Uterine smooth muscle cell (primary cell): ENCODE measurements at places on chromosomes 1 and 21. TPM values are rescaled to one million over a fixed set of nuclear protein-coding genes. Genes with fewer than 3 reads are reported as not detected.

The CELA3B gene
- not detected in 2 replicates for total RNA-seq

The LEMD1 gene
- 0.33 TPM in 1 of 2 replicates, not detected in the other for total RNA-seq

The RXFP4 gene
- 0.11 and 0.12 TPM in 2 replicates for total RNA-seq

The MROH9 gene
- total RNA-seq = under 0.01 TPM in 1 of 2 replicates, not detected in the other

The COL11A1 gene
- 121 and 214 TPM in 2 replicates for total RNA-seq

The AXDND1 gene
- 0.12 and 0.22 TPM in 2 replicates for total RNA-seq

The NEGR1 gene
- total RNA-seq = 15.8 and 22.5 TPM in 2 replicates

The NR1I3 gene
- not detected in 2 replicates for total RNA-seq

The MCOLN3 gene
- 3.8 and 6.5 TPM in 2 replicates for total RNA-seq

The SMYD2 gene
- total RNA-seq = 33.5 and 45.5 TPM in 2 replicates

The KRTAP10-7 gene
- not detected in 2 replicates for total RNA-seq

The TRIM17 gene
- 0.25 and 0.33 TPM in 2 replicates for total RNA-seq
